ENCODE measurements at places on chromosomes 4 and X.

DNA sequence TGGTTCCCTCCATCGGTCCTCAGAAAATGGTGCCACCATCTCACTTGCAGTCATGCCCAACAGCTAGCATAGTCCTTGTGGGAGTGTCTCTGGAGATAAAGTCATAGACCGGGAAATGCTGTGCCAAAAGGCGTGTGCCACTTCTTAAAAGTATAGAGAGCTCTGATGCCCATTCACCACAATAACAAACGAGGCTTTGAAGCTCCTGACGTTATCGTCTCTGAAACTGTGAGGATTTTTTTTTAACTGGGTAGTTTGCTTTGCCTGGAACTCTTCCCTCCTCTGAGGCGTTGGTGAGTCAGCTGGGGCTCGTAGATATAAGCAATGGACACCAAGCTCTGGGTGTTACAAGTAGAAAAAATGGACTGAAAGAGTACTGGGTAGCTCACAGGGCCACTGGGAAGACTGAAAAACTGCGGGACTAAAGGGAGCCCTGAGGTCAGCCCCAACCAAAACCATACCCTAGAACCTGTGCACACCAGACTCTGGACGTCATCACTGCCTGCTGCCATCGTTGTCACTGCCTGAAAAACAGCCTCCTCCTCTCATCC, 89.4 kb upstream of the TRIM2 start:
- DNase-seq: no peak

DNA sequence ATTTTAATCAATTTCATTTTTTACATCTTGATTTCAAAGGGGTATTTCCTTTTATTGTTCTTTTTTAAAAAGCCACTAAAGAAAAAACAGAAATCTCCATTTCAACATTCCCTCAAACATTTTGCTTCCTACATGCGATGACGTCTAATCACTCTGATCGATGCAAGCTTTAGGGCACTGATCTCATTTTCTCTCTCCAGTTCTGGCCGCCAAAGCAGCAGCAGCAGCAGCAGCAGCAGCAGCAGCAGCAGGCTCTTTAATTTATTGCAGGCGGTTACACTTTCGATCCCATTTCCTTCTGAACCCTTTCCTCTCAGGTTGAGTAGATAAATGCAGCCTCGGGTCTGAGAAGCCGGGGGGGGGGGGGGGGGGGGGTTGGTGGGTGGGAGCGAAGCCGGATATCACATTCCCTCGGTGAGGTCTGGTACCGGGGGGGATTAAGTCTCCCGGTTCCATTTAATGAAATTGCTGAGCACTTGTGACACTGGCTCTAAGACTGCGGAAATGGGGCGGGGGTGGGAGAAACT, 3.4 kb upstream of the PCDH7 start:
- no peak for DNase-seq

DNA sequence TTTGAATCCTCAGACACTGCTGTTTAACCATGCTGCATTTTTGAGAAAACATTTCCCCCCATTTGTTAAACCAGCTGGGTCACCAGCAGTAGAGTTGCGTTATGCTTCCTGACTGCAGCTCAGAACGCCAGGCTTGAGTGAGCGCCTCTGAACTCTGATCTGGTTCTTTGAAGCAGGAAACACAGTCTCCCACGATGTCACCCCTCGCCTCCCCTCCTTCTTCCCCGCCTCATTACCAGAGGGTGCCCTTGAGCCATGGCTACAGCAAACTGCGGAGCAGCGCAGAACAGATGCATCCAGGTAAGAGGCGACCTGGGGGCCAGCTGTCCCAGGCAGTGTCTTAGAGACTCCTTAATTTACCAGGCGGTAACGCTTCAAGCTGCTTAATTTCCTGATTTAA, 78.4 kb downstream of the REPS2 start:
- DNase-seq: no peak

- no peak for DNase-seq
Measured at GRCh38 chr4:121138039-121138825, 25.9 kb downstream of the TNIP3 start.

GRCh38 chrX:44459501-44459900, 83.2 kb downstream of the FUNDC1 start:
- no peak for DNase-seq

DNA sequence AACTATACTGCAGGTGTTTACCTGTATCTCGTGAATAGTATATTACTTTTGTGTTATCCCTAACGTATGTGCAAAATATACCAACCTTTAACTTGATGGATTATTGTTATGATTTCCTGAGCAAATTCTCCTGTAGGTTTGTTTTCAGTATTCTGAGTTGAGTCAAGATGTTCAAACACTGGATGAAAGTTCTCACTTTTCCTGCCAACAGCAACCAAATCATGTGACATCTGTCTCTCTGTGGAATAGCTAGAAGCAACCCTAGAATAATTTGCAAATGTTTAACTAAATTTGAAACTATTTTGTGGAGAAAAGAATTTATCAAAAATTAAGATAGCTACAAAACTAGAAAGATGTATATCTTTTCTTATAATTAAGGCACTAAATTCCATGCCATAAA, 35.6 kb downstream of the BCLAF3 start:
- no peak for DNase-seq

- no peak for DNase-seq
Measured at GRCh38 chrX:131942034-131942433, 81.1 kb upstream of the STK26 start.

DNA sequence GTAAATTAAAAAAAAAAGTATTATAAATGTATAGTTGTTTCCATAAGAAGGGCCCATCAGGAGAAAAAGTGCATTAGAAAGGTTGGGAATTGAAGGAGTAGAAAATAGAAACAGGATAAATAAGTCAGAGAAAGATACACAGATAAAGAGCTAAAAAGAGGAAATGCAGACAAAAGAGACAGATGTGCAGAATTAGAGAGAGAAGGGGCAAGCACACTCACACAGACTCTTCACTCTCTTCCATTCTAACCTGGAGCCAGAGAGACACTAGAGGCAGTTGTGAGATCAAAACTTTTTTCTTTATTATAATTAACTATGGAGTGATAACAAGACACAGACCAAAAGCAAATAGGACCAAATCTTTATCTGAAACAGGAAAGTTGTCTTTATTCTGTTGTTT, 134.1 kb downstream of the CEP135 start:
- no peak for DNase-seq

DNA sequence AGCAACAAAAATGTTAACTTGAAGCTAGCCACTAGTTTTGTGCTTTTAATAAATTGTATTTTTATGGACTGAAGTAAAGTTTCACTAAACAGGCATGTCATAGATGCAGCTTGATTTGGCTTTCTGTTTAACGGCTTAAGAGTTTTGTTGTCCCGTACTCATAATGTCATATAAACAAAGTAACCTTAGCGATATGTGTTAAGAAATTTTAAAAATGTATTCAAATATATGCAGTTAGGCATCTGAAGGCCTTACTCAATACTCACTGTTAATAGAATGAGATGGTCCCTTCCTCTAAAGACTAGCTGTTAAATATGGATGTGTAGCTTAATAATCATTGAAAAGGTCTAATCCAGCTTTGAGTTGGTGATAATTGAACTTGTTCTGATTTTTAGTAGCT, 1.0 kb upstream of the SCLT1 start:
- DNase-seq: no peak

DNA sequence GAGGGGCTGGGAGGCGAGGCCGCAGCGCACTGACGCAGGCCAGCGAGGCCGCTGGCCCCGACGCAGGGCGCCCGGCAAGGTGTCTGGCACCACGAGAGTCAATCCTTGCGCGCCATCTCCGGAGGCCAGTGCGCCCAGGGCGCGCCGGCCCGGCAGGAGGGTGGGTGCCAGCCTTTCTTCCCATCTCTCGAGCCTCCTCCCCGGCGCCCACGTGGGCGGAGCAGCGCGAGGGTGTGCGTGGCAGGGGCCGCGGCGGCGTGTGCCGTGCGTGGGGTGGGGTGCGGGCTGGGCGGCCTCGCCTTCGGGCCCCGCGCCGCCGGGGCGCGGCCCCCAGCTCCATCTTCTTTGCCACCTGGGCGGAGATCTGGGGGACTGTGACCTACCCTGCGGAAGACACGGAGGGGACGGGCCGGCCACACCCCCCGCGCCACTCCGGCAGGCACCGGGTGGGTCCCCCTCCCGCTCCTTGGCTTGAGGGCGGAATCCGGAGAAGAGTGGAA, 877 bp downstream of the JAKMIP1 start:
- no peak for DNase-seq

DNA sequence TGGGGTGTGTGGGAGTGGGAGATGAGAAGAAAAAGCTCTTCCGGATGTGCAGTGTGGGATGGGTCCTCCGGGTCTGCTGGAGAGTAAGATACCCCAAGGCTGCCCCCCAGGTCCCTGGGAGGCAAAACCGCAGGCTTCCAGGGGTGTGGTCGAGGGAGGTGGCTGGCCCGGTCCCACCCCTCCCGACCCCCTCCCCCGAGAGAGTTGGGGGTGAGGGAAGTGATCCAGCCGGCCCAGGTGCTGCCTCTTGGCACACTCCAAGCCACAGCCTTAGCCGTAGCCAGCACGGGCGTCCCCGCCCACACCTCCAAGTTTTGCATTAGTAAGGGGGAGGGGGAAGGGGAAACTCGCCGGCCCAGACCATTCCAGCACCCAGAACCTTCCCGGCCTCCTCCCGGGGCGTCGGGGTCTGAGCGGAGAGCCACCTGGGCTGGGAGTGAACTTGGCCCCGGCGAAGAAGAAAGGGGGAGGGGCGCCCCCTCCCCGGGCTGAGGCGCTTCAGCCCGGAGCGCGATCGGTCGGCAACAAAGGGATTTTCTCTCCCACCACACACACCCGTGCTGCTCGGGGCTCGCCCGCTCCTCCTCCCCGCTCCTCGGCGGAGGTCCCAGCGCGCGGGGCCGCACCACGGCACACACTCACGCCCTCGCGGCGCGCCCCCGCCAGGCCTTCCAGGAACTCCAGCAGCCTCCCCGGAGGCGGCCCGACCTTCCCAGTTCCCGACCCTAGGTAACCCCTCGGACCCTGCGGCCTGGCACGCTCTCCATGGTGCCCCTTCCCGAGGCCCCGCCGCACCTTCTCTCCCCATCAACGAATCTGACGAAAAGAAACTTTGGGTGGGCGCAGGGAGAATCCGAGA, 14.4 kb downstream of the BCOR start:
- DNase-seq: no peak

DNA sequence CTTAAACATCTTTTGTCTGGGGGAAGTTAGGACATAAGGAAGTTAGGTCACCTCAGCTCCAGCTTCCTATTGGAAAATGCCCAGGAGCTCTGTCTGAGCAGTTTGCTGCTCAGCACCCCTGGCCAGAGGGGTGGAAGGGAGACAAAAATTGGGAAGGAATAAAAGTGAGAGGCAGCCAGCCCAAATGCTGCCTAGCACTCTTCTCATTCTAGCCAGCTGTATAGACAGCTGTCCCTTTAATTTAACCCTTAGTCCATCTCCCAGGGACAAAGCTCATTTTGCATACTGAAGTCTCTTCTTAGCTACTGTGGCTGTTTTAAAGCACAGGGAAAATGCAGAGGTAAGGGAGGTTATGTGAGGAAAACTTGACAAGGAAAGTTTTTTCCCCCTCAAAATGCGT, 89.5 kb upstream of the CITED1 start:
- DNase-seq: no peak

DNA sequence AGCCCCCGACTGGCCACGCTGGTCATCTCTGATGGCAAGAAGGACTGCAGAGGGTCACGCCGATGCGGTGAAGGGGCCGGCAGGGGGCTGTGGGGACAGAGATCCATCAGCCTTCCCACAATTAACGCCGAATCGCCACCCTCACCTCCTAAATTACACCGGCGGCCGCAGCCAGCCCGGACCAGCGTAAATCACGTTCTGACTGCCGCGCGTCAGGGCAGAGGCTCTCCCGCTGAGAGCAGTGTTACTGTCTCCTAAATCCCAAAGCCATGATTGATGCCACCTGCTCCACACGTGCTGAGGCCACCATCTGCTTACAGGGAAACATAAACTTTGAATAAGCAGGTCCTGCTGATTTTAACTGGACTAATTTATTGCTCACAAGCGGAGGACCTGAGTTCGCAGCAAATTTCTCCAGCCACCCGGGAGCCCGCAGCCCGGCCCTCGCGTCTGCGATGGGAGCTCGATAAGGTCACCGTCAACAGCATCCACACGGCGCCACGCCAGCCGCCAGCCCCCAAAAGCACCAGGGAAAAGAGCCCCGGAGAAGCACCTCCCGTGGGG, 127.3 kb upstream of the NKX1-1 start:
- DNase-seq: no peak

GRCh38 chr4:129578336-129578735, 482.4 kb downstream of the C4orf33 start:
- no peak for DNase-seq

GRCh38 chr4:146472404-146472803, 49.3 kb downstream of the SLC10A7 start:
- no peak for DNase-seq

DNA sequence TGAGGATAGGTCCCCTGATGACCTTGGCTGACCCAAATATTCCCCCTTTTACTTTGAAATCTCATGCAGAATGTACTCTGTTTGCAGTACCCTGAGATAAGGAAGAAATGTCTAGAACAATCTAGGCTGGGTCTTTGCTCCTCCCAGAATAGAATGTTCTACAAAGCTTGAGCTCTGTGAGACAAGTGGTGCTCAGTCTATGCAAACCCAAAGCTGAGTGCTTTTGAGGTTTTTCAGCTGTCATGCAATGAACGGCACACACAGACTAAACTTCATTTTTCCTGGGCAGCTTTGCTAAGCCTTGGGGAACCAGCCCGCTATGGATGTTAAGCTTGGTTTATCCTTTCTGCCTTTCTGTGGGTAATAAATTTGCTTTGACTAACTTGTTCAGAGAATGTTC, 513.6 kb downstream of the FAT4 start:
- DNase-seq: no peak

GRCh38 chr4:156558373-156559025, 413.1 kb downstream of the PDGFC start:
- DNase-seq: no peak

DNA sequence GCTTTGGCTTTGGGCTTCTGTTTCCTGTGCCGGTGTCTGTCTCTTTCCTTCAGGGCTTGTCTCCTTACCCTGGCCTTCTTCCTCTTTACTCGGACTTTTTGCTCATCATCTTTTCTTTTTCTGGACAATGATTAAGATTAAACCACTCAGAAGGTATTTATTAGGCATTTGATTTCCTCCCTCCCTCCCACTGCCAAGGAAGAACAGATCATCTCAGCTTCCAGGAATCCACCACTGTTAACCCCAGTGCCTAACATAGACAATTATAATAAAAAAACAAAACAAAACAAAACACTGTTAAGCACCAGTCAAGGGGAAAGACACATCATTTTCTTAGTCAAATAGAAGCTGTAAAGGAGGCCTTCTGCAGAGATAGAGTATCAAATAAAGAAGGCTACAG, 16.6 kb downstream of the PGRMC1 start:
- no peak for DNase-seq

GRCh38 chr4:111393781-111394180, 751.5 kb upstream of the FAM241A start:
- no peak for DNase-seq

GRCh38 chr4:122384245-122384644, 5.4 kb downstream of the ADAD1 start:
- no peak for DNase-seq

GRCh38 chr4:52290466-52290865, 239.4 kb downstream of the SPATA18 start:
- no peak for DNase-seq
